Forelimb muscle (tissue), 1 donor: ENCODE measurements at places on chromosomes 4 and X. TPM values are rescaled to one million over a fixed set of nuclear protein-coding genes. Genes with fewer than 3 reads are reported as not detected.

USP27X gene
- polyA plus RNA-seq, result 2.4 TPM

- DNase-seq, result no peak
Measured at GRCh38 chr4:2866891-2867290, 23.2 kb downstream of the ADD1 start.

- DNase-seq, result no peak
Measured at GRCh38 chrX:5681159-5681558, 547.5 kb downstream of the NLGN4X start.

- no peak for DNase-seq
Measured at GRCh38 chrX:153981771-153982533, 9.4 kb downstream of the TMEM187 start.

DNA sequence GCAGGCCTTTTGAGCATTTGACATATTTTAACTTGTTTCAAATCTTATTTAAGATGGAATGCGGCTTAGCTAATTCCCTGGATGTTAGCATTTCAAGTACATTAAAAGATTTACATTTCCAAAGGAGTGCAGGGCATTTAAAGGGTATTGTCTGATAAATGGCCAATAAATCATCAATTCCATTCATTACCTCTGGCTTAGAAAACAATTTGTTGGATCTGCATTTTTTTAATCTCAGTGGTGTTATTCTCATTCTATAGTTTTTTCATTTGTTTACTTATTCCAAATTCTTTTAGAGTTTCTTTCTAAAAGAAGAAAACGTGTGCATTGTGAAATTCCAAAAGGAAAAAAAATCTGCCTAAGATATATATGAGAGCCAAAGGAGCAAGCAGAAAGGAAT lies 1.3 kb upstream of the NLRP2B start:
- no peak for DNase-seq

DNA sequence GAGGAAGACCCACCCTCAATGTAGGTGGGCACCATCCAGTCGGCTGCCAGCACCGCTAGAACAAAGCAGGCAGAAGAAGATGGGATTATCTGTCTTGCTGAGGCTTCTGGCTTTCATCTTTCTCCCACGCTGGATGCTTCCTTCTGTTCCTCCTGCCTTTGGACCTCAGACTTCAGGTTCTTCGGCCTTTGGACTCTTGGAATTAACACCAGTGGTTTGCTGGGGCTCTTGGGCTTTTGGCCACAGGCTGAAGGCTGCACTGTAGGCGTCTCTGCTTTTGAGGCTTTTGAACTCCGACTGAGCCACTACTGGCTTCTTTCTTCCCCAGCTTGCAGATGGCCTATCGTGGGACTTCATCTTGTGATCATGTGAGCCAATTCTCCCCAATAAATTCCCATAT lies 55.1 kb downstream of the PDLIM5 start:
- DNase-seq, result no peak

CFAP99 gene
- polyA plus RNA-seq, result 0.15 TPM

DNA sequence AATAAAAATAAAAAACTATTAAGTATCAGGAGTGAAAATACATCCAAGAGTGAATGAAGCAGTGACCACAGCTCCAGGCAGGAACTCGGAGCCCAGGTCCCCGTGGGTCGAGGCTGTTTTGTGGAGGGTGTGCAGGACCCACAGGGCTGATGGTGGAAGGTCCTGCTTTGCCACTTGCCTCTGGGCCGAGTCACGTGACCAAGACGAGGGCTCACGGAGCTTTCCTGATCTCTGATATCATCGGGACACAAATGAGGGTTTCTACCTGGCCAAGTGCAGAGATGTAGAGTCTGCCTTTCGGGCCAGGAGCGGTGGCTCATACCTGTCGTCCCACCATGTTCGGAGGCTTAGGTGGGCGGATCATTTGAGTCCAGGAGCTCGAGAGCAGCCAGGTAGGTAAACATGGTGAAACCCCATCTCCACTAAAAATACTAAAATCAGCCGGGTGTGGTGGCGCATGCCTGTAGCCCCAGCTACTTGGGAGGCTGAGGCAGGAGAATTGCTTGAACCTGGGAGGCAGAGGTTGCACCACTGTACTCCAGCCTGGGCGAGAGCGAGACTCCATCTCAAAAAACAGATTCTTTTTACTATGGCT lies 7.2 kb downstream of the SLC25A6 start:
- no peak for DNase-seq

DNA sequence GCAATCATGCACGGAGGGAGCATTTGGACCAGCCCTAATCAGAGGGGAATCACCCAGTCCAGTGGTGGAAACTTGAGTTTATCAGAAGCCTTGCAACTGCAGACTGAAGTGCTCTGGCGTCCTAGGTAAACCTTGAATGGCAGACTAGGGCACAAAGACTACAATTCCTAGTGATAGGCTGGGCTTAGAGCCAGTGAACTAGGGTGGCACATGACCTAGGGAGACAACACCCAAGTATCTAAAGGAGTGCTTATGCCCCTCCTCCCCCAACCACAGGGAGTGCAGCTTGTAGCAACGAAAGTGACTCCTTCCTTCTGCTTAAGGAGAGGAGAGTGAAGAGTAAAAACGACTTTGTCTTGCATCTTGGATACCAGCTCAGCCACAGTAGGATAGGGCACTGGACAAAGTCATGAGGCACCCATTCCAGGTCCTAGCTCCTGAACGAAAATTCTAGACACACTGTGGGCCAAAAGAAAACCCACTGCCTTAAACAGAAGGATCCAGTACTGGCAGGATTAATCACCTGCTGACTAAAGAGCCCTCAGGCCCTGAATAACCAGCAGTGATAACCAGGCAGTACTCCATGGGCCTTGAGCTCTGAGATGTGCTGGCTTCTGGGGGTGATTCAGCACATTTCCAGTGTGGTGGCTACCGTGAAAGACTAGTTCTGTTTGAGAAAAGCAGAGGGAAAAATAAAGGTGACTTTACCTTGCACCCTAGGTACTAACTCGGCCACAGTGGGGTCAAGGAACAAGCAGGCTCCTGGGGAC lies 58.7 kb upstream of the STARD8 start:
- DNase-seq, result no peak

DNA sequence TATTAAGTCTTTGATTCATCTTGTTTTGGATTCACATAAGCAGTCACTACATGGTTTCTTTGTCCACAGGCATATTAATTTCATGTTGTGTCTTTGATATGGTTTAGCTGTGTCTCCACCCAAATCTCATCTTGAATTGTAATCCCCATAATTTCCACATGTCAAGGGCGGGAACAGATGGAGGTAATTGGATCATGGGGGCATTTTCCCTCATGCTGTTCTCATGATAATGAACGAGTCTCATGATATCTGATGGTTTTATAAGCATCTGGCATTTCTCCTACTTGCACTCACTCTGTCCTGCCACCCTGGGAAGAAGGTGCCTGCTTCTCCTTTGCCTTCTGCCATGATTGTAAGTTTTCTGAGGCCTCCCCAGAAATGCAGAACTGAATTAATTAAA lies 1811.2 kb upstream of the PCDH10 start:
- DNase-seq, result no peak

GRCh38 chr4:128540122-128540521 lies 252.5 kb upstream of the PGRMC2 start:
- no peak for DNase-seq

TMEM156 gene
- polyA plus RNA-seq, result 0.18 TPM

GRCh38 chr4:187606581-187606980 lies 389.0 kb upstream of the ZFP42 start:
- DNase-seq, result no peak

DNA sequence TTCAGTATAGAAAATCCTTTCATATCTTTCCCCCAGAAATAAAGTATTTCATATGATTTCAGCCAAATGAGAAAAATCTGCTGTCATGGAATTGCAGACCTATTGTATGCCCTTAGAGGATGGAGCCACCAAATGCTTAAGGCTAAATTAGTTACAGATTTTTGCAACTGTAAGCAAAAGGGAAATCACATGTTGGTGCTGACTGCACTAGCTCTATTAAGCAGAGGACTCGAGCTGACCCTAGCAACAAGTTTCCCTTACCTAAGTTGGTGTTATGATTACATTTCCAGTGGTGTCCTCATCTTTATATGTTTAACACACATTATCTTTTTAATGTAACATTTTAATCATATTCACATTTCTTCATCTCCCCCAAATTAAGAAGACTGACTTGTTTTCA lies 58.3 kb upstream of the DOCK11 start:
- peak; percentile 5 for DNase-seq

DNA sequence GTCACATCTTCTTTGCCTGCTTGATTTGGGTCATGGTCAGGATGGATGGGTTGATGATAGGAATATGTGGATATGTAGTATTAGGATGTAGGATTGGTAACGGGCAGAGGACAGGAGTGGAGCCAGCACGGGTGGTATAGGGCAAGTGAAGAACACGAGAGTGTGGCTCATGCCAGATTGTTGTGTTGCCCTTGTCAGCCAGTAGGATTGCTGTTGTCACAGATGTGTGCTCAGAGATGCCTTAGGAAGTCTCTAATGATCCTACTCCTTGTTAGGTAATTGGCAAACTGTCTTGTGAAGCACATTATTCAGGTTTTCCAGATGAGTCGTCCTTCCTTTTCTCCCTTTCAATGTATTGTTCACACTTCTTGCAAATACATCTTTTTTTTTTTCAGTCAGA lies 5.5 kb downstream of the ATP10D start:
- DNase-seq, result no peak

GRCh38 chrX:120029354-120029753 lies 48.1 kb downstream of the RHOXF2B start:
- no peak for DNase-seq

DNA sequence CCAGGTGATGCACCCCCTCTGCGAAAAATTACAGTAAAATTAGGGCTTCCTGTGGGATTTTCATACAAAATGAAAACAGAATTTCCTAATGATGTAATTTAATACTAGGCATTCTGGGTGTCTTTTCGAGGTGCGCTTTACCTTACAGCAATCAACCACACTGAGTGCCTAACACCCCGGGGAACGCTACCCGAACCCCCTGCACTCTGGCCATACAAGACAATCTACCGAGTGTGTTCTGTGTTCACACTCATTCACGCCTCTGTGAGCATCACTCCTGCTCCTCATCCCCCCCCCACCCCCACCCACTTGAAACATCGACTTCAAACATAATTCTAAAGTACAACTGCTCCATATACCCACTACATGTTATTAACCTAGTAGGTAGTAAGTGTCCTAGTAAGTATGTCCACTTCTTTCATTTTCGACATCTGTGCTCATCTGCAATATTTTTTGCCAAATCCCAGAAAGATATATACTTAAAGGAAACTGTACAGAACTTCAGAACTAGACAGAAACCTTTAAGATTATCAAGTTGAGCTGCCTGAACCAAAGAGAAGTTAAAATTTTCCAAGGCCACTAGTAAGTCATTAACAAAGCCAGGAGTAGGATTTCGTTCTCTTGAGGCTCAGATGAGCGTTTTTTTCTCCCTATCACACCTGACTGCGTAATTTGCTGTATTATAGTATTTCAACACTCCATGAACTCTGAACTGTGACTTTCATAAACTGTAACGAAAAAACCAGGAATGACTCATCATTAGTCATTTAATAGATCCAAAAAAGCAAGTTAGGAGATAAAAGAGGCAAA lies 80.0 kb downstream of the FAT1 start:
- no peak for DNase-seq

IL3RA gene
- 18.7 TPM for polyA plus RNA-seq

GRCh38 chr4:67451464-67451863 lies 93.8 kb downstream of the CENPC start:
- no peak for DNase-seq

GPC3 gene
- polyA plus RNA-seq, result 288 TPM

GRCh38 chrX:16666541-16666940 lies 16.6 kb downstream of the S100G start:
- no peak for DNase-seq

GRCh38 chrX:17005712-17006368 lies 59.4 kb downstream of the REPS2 start:
- DNase-seq, result no peak

- no peak for DNase-seq
Measured at GRCh38 chr4:77613267-77613666, 7.6 kb downstream of the CXCL13 start.

NDST3 gene
- polyA plus RNA-seq, result not detected

NPY2R gene
- 0.08 TPM for polyA plus RNA-seq

DNA sequence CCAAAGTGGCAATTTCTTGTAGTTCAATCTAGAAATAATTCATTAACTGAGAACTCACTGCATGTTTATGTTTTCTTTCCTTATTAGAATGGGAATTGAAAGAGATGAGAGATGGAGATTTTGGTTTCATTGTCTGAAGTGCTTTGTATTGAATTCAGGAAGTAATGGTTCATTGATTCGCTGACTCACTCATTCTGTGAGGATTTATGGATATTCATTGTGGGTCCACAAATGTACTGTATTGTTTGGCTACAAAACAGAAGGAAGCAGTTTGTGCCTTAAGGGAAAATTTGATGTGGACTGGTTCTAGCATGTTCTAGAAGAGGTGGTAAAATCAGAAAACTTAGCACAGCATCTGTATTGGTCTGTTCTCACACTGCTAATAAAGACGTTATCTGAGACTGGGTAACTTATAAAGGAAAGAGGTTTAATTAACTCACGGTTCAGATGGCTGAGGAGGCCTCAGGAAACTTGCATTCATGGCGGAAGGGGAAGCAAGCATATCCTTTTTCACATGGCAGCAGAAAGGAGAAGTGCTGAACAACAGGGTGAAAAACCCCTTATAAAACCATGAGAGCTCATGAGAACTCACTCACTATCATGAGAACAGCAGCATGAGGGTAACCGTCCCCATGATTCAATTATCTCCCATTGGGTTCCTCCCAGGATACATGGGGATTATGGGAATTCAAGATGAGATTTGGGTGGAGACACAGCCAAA lies 132.3 kb upstream of the VCX3A start:
- no peak for DNase-seq

TMSB15A gene
- 9.8 TPM for polyA plus RNA-seq

DNA sequence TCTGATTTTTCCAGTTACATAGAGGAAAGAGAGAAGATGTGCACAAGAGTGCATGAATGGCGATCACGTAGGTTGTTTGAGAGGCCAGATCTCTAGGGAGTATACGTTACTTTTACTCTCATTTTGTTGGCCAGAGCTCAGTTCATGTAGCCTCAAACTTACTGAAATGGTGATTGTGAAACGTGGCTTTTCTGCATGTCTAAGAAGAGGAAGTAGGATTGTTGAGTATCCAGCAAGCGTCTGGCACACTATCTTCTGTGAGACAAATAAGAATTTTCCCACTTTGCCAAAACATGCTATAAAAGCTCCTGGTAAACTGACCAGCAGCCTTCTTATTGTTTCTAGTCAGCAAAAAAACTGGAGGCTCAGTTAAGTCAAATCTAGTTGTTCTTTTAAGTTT lies 264.5 kb upstream of the EMCN start:
- no peak for DNase-seq

GRCh38 chrX:52261125-52261462 lies 76.4 kb downstream of the MAGED4 start:
- no peak for DNase-seq

DNA sequence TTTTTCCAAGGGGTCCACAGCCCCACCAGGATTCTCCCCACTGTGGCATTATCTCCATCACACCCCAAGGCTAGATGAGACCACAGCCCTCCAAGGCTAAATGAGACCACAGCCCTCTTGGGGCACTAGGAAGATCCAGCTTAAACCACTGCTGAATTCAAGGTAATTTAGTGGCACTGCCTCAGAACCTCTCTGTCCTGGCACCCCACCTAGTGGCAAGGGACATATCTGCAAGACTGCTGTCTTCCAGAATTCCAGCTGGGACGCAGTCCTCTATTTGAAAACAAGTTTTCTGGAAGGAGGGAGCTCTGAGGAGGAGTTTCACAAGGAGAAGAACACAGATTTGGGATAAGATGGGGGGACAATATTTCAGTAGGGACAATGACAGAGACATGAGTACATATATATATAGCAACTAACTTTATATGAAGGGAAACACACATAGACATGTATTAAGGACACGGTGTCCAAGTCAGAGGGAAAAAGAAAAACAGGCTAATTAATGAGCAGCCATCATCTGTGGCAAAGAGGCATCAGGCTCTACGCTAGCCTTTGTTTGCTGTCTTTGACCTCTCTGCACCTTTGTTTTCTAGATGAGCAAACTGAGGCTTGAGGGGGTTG lies 9.3 kb downstream of the CETN2 start:
- no peak for DNase-seq
